ENCODE measurements at places on chromosomes 11 and 22.

GRCh38 chr11:128738942-128739341, 45.1 kb downstream of the FLI1 start:
- no peaks in the 10 kb centered on the region for H3K4me1 ChIP-seq
- no peak for DNase-seq
- no peak overlapping the region for H3K4me3 ChIP-seq
- H3K27me3 ChIP-seq: peaks cover 12% of the 10 kb centered on the region

GRCh38 chr11:118634431-118635236, 27.2 kb downstream of the PHLDB1 start:
- no peaks in the 10 kb centered on the region for H3K27me3 ChIP-seq
- no peak overlapping the region for H3K27ac ChIP-seq
- DNase-seq: no peak
- H3K36me3 ChIP-seq: no peaks in the 10 kb centered on the region
- H3K4me3 ChIP-seq: no peak overlapping the region
- 0 out of 2 replicates have a peak, but pooled peaks cover 4% of the 10 kb centered on the region for H3K4me1 ChIP-seq

DNA sequence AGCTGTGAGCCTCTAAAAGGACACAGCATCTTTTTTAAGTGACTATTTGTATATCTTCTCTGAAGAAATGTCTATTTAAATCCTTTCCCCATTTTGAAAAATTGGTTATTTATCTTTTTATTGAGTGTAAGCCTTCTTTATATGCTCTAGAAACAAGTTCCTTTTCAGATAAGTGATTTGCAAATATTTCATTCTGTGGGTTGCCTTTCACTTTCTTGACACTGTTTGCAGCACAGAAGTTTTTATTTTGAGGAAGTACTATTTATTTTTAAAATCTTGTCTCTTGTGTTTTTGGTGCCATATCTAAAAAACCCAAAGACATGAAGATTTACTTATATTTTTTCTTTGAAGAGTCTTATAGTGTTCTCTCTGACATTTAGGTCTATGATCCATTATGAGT, 40.1 kb upstream of the LYVE1 start:
- no peaks in the 10 kb centered on the region for H3K36me3 ChIP-seq
- H3K4me1 ChIP-seq: peaks cover 12% of the 10 kb centered on the region
- no peaks in the 10 kb centered on the region for H3K27me3 ChIP-seq
- DNase-seq: no peak
- H3K4me3 ChIP-seq: no peak overlapping the region

GRCh38 chr11:118581057-118581456, 8.8 kb downstream of the ARCN1 start:
- peaks cover 29% of the 10 kb centered on the region for H3K36me3 ChIP-seq
- H3K27ac ChIP-seq: no peak overlapping the region
- H3K4me1 ChIP-seq: no peaks in the 10 kb centered on the region
- H3K27me3 ChIP-seq: no peaks in the 10 kb centered on the region

- H3K27ac ChIP-seq: no peak overlapping the region
- no peaks in the 10 kb centered on the region for H3K36me3 ChIP-seq
- peaks cover 29% of the 10 kb centered on the region for H3K4me1 ChIP-seq
- H3K27me3 ChIP-seq: no peaks in the 10 kb centered on the region
These were observed 68.1 kb upstream of the FGF3 start for GRCh38 chr11:69887330-69887729.

DNA sequence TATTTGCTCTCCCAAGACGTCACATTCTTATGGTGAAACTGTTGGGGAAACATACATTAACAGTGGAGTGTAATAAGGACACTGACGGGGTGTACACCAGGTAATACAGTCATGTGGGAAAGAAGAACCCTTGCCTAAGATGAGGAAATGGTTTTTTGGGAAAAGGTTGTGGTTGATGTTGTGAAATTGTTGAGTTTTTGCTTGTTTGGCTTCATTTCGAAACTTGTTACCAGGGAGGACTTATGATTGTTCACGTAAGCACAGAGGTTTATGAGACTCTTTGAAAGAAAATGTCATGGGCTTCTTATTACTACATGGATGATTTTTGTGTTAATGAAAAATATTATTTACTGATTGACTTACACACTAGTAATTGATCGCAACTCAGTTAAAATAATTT, 16.8 kb downstream of the ANO3 start:
- no peak for DNase-seq
- H3K27ac ChIP-seq: no peak overlapping the region
- H3K36me3 ChIP-seq: no peaks in the 10 kb centered on the region
- H3K4me3 ChIP-seq: no peak overlapping the region
- no peaks in the 10 kb centered on the region for H3K4me1 ChIP-seq
- H3K27me3 ChIP-seq: no peaks in the 10 kb centered on the region

DNA sequence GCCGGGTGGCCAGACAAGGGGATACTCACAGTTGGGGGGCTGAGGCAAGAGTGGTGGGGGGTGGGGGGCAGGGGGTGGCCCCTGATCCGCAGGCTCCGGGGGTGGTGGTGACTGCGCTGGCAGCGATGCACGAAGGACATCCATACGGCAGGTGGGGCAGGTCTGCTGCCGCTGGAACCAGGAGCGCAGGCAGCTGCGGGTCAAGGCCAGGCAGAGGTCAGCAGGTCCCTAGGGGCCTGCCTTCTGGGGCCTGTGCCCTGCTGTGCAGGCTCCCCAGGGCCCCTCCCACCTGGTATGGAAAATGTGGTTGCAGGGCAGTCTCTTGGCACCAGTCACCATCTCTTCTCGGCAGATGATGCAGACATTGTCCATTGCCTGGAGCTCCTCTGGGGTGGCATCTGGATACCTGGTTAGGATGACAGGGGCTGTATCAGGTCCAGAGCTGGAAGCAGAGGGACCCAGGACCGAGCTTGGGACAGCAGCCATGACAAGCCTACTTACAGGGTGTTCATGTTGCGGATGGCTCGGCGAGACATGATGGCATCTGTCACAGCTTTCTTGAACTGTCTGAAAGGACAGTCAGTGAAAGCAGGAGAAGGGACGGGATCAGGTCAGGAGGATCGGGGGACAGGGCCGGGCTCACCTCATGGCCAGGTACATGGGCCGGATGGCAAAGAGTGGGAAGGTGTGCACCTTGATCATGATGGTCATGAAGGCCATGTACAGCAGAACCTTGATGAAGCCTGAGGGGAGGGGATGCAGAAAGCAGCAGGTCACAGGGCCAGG, 3.5 kb downstream of the SYVN1 start:
- DNase-seq: no peak
- peaks cover 51% of the 10 kb centered on the region for H3K36me3 ChIP-seq
- no peak overlapping the region for H3K27ac ChIP-seq
- no peak overlapping the region for H3K4me3 ChIP-seq

All from PC-9 (cell line).